ENCODE measurements at places on chromosomes 1 and 21.

DNA sequence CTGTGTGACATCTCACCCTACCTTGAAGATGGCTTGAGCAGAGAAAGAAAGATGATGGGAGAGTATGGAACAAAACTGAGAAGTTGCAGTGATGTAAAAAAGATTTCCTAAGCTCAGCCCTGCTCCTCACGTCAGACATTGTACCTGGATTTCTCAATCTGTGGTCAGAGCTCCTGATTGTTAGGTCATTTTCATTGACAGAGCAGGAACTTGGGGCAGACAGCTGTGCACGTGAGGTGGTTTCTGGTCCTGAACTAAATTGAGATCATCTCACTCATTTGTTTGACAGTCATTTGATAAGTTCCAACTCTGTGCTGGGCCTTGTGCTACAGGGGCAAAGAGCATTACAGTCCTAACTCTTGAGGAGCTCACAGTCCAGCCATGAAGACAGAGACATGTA is 10.2 kb downstream of the TRAF3IP3 start:
- DNase-seq = no peak

DNA sequence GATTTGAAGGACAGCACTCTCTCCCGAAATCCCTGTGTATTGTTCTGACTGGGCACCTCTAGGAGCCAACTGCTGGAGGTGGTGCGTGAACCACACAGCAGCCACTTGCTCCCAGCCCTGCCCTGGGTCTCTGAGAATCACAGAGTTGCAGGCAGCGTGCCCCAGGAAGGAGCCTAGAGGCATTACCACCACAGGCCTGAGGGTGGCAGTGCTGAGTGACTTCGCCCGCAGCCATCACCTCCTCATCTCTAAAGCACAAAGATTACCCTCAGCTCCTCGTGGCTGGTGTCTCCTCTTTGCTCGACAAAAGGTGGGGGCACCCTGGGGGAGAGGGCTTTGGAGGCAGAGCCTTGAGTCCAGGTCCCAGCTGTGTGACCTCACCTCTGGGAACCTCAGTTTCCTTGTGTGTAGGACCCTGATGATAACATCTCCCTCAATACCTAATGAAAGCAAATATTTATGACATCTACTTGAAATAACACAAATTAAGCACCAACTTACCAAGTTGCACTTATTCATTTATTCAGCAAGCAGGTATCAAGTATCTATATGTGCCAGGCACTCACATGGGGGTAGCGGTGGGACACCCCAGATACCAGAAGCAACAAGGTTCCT is 86.3 kb downstream of the VWA5B1 start:
- DNase-seq = peak; percentile 26

DNA sequence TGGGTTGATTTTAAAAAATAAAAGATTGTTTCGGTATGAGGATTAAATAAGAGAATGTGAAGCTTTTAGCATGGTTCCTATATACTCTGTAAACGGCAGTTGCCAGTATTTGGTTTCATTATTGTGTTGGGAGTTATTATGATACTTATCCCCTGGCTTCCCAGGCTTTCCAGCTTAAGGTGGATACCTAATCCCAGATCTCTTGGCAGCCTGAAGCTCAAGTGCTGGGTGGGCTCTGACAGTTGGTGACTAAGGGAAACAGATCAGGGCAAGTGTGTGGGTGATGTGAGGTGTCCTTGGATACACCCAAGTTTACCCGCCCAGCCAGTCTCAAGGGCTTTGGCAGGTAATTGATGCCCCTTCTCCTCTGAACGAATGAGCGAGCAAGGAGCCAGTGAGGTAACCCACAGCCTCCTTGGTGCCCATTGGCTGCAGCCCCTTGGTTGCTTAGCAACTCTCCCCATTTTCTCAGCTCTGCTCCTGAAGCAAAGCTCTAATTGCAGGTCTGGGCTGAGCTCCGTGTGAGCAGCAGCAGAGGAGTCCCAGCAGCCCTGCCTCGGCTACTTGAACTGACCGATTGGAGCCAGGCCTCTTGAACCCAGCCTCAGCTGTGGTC is 6.1 kb downstream of the IPO13 start:
- no peak for DNase-seq

- DNase-seq = no peak
Measured at GRCh38 chr1:186042230-186042629, 308.0 kb downstream of the HMCN1 start.

DNA sequence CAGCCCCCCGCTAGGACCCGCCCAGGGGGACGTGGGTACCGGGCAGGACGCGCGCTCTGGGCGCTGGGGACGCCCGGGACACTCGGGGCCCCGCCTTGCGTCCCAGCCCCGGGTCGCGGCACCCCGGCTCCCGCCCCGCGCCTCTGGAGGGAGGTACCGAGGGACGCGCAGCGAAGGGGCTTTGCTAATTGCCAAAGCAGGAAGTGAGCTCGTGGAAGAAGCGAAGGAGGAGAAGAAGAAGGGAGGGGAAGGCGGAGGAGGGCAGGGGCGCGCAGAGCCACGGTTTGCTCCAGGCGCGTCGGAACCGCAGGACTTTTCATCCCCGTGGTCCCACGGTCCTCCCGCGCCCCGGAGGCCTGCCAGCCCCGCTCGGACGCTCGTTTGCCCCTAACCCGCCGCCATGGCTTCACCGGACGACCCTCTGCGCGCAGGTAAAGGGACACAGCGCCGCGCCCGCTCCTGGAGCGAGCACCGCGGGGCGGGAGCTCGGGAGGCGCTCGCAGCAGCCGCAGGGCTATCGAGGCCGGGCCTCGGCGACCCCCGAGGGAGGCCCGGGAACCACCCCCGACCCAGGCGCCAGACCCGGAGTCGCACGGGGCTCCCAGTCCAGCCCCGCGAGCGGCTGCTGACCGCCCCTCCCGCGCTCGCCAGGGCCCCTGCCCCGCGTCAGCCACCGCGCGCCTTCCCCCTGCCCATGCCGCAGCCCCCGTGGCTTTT is 1.3 kb downstream of the EDARADD start:
- DNase-seq = peak; percentile 14
